Hepatocyte (in vitro differentiated cells): ENCODE measurements at places on chromosomes 1 and 21.

- peak; percentile 51 for DNase-seq
Measured at GRCh38 chr1:57218487-57219079, 205.3 kb downstream of the DAB1 start.

DNA sequence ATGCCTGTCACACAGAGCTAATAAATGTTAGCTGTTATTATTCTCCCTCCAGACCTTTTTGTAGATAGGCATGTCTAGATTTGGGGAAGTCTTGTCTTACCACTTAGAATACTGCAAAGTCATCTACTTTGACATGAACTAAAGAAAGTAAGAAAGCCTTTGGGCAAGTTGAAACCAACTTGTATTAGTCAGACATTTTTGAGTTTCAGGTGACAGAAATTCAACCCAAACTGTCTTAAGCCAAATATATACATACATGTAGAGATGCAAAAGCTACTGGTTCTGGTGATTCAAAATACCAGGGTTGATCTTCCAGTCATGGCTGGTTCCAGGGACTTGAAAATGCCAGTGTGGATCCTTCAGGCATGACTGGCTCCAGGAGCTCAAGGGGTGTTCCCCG, 276.8 kb upstream of the TMEM51 start:
- DNase-seq = no peak

- DNase-seq = no peak
Measured at GRCh38 chr1:23598424-23598823, 39.1 kb upstream of the ID3 start.

DNA sequence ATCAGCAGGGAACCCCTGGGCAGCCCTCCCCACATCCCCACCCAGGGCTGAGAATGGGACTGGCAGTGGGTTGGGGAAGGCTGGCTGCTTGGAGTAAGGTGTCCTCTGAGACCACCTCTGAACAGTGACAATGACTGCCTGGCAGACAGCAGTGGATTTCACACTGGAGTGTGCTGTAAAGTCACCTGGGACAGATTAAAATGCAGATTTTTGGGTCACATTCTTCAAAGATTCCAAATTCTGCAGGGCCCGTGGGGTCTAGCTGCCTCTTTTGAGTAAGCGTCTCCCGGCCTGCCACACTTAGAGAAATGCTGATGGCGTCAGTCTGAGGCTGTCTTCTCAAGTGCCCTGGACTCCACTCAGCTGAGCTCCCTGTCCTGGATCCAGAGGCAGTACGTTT, 164.5 kb downstream of the GRIK3 start:
- no peak for DNase-seq
